OCI-LY7 (cell line): ENCODE measurements at places on chromosomes 4 and X.

GRCh38 chr4:53963336-53963735, 101.1 kb downstream of the CHIC2 start:
- no peak for DNase-seq

DNA sequence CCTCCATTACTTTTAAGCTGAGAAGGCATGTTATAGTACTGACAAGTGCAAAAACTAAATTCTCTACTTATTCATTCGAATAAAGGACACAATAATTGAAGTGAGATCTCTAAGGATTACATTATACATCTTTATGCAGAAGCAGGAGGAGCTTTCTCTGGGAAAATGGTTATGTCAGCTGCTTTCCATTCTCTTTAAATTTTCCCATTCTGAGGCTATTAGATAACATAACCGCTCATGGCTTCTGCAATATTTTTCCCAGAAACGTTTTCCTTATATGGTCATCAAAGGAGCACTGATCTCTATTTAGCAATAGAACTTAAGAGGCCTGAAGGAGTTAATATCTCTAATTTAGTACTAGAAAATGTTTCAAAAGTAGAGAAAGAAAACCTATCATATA, 221.6 kb downstream of the NSUN7 start:
- DNase-seq = no peak

DNA sequence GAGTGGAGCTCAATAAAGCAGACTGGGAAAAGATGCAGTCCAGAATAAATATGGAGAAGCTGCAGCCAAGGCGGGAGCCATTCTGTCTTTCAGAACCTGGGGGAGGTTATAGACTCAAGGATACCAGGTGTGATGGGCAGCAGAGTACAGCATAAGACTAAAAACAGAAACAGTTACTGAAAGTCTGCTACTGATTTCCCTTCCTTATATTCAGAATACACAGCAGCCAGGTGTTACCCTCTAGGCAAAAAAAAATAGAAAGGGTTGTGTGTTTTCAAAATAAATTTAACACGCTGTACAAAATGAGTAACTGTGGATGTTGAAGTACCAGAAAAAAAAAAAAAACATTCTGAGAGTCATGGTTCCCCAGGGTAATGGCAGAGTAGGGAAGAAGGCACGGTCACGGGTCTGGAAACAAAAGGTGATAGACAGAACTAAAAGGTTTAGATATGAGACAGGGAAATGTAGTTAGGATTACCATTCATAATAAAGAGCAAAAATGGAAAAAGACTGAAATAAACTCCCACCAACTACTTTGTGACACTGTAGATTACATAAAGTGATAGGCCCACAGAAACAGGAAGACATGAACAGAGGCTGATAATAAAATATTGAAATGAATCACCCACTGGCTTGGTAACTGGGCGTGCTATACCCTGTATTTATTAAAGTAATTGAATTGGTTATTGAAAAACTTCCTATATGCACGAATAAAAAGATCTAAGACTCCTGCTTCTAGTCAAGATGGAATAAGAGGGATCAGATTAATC, 10.8 kb upstream of the HHIP start:
- DNase-seq = peak; percentile 13

DNA sequence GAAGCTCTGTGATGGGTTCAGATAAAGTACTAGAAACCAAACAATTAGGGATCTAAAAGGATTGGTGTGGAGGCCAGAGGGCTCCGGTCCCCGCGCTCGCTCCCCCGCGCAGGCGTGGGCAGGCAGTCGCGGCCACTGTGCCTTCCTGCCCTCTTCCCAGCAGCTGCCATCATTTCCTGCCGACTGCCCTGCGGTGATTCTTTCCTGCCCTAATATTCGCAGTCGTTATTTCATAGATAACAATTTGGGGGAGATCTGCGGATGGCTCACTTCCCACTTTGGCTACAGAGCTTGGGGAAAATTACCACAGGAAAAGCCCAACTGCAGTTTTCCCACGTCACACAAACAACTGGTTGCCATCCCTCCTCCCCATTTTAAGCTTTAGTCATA, 2.2 kb downstream of the GRIA2 start:
- no peak for DNase-seq

GRCh38 chr4:145840162-145840768, 98.4 kb downstream of the ZNF827 start:
- peak; percentile 71 for DNase-seq

DNA sequence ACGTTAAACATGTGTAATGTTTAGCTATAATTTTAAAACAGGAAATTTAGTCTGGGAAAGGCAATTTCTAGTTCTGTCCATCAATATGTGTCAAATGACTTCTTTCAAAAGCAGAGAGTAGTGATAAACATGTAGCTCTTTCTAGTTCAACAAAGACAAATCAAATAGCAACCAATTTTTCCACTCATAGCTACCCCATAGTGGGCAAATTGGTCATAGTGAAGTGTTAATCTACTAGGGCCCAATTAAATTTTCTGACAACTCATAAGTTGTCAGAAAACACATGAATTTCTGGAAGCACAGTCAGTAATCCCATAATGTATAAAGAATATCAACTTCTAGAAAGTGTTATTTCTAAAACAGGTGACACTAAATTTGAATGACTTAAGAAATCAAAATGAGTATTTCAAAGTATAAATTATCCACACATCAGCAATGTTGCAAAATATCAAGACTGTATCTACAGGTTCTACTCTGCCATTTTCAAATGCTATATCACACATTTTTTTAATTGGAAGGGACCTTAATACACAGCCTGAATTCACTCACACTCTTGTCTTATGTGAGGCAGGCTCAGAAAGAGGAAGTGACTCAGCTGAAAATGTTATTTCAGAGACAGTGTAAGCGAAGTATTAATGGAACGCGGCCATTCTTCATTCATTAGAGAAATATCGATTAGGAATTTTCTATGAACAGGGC, 7.7 kb downstream of the OCIAD2 start:
- peak; percentile 28 for DNase-seq

DNA sequence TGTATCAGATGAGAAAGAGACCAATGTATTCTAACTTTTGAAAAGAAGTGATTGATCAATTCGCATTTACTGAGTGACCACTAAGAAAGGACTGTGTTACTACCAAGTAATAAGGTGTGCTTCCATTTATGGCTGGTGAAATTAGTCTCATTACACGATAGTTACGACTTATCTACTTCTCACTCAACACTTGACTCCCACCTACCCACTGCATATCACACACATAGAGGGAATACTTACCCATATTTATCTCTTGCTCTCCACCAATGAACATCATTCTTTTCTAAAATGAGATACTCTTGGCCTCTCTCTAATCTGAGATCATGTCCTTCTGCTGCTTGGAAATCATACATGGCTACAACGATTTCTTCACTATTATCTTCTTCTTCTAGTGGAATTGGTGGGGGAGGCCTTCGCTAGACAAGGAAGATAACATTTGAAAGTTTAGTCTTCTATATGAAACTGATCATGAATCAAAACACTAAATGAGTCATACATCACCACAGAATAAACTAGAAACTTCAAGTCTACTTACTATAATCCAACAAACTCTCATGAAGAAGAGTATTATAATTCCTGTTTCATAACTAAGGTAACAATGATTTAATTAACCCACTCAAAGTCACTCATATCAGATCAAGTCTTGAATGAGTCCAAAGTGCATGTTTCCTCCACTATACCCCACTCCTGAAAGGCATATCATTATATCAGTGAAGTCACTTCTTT, 33.7 kb upstream of the TXK start:
- no peak for DNase-seq

- no peak for DNase-seq
Measured at GRCh38 chr4:43983610-43984009, 465.0 kb downstream of the KCTD8 start.

GRCh38 chr4:177490769-177491168, 48.5 kb upstream of the AGA start:
- DNase-seq = no peak

GRCh38 chrX:22196149-22196548, 76.6 kb upstream of the CBLL2 start:
- no peak for DNase-seq

- DNase-seq = no peak
Measured at GRCh38 chrX:41301438-41301824, 32.5 kb upstream of the DDX3X start.

DNA sequence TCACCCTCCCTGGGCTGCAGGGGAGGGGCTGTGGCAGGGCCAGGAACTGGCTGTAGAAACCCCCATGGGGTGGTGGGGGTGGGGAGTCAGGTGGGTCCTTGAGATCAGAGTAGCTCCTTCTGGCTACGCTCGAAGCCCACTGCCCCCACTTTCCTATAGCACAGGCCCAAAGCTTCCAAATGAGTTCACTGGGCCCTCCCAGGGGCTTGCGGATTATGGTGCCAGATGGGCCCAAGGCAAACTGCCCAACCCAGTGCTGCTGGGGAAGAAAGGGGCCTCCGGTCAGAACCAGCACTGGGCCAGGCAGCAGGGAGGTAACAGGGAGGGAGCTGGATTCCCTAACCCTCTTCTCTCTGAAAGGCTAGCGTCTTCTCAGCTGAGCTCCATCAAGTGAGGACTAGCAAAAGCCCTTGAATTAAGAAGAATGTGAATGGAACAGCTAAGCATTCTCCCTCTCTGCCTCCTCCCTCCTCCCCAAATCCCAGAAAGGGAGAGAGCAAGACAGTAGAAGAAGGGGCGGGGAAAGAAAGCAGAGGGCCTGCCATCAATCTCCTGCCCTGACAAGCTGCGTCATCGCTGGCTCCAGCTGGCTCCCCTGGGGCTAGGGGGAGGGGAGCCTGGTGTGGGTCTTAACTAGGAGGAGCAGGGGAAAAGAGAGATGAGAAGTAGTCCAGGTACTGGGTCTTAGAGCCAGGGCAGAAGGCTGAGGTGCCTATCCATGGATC, 34.7 kb downstream of the FRMPD3 start:
- DNase-seq = no peak

DNA sequence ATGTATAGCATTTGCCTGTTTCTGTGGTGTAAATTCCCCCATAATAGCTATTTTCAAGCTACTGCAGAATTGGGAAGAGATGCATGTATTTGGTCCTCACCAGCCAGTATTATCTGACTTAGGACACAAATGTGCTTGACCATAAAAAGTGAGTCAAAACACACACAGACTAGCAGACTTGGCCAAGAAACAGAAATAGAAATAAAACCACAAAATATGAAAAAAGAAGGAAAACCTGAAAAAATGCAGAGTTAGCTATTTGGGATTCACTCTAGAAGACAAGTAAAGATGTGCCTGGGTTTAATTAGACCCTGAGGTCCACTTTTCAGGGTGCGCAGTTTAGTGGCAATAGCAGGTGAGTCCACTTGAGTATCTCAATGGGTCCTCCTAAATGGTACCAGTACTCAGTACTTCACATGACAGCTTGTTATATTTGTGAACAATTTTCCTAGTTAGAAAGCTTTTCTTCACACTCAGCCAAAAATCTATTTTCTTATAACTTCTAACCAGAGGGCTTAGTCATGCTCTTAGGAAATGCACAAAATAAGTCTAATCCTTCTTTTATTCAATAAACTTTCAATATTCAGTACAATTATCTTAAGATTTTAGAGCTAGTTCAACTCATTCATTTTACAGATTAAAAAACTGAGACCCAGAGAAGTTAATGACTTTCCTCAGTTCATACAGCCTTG, 108.7 kb upstream of the JADE1 start:
- no peak for DNase-seq

DNA sequence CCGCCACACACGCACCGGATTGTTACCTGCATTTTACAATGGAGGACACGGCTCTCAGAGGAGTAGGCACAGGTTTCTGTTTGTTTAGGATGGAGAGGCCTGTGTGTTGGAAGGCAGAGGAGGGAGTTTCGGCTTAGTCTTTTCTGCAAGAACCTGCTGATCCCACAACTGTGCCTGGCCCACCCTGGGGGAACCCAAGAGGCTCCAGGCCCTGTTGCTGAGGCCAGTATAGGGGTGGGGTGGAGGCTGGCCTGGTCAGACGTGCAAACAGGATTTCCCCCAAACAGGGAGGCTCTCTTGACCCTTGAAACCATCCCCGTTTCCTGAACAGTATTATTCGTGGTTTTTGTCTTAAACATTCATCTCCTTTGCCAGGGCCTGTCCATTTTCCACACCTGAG, 772 bp upstream of the SLC49A3 start:
- DNase-seq = no peak

DNA sequence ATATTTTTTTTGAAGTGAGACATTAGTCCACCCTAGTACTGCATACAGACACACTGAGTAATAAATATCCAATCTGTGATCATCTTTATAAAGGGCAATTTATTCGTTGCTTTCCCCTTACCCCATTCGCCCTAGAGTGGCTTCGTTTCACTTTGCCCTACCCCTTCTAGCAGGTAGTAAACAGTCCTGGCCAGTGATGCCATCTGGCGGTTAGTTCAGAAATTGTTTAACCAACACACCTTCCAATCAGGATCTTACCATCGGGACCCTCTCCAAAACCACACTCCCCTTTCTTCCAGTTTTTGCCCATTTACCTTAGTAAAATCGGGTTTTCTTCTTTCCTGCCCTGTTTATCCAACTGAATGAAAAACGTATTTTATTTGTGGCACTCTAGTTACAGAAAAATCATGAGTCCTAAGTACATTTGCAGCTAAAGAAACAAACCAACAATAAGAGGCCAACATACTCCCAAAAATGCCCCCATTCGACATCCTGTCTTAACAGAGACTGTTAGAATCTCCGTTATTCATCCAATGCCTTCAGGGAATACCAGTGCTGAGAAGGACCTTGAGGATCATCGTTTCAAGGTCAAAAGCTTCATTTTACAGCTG, 2.2 kb downstream of the PPA2 start:
- peak; percentile 79 for DNase-seq

DNA sequence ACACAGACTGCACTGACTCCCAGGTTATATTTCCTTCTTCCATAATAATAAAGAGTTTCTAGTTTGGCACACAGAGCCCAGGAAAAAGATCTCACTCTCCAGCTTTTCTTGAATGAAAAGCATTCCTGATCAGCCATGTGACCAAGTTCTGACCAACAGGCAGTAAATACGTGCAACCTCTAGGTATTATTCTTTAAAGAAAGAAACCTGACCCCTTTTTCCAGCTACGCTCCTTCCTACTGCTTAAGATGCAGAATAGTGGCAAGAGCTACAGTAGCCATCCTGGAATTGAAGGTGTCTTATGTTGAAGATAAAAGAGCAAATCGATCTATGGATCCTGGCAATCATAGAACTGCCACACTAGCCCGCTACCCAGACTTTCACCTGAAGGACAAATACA, 76.7 kb downstream of the LRBA start:
- DNase-seq = no peak

DNA sequence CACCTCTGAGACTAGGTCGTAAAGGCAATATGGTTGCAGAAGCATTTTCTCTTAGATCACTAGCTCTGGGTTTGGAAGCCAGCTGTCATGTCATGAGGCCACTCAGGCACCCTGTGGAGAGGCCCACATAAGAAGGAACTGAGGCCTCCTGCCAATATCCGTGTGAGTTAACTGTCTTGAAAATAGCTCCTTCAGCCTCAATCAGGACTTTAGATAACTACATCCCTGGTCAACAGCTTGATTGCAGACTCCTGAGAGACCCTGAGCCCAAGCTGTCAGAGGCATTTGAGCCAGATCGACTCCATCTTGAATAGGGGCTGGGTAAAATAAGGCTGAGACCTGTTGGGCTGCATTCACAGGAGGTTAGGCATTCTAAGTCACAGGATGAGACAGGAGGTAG, 15.1 kb upstream of the REPS2 start:
- no peak for DNase-seq

- peak; percentile 89 for DNase-seq
Measured at GRCh38 chr4:163681208-163681821, 186.8 kb downstream of the TMA16 start.

- no peak for DNase-seq
Measured at GRCh38 chrX:34903316-34903715, 39.3 kb upstream of the FAM47B start.
